ENCODE measurements at places on chromosomes 16 and 17.

GRCh38 chr16:27174007-27174406, 29.3 kb upstream of the KDM8 start:
- DNase-seq = no peak

DNA sequence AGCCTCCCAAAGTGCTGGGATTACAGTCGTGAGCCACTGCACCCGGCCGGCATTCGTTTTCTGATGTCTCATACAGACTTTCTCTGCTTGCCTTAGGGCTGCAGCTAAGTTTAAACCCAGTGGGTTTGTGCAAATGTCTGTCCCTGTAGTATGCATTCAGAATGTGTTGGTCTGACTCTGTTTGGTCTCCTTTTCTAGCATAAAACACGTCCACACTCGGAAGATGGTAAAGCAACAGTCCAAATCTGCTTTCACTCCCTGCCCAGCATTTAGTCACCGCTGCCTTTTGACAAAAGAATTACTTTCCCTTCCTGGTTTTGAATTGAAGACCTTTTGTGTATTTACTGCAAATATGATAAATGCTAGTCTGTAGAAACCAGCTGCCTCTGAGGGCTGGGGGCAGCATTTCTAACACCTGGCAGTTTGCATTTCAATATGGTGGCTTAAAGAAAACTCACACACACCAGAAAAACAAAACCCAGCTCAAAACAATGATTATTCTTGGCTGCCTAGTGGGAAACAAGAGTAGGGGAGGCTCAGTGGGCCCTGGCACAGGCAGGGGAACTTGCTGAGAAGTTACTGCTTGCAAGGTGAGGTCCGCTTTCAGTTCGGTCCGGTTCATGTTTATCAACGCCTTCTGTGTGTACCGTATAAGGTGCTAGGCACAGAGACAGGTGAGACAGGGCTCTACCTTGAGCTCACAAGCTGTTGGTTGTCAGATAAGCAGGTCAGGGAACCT, 56.9 kb downstream of the MSI2 start:
- DNase-seq = no peak

GRCh38 chr16:8768692-8769091, 28.7 kb downstream of the TMEM186 start:
- no peak for DNase-seq

- DNase-seq = no peak
Observed at GRCh38 chr17:80797741-80798594, 193.7 kb upstream of the CHMP6 start.

DNA sequence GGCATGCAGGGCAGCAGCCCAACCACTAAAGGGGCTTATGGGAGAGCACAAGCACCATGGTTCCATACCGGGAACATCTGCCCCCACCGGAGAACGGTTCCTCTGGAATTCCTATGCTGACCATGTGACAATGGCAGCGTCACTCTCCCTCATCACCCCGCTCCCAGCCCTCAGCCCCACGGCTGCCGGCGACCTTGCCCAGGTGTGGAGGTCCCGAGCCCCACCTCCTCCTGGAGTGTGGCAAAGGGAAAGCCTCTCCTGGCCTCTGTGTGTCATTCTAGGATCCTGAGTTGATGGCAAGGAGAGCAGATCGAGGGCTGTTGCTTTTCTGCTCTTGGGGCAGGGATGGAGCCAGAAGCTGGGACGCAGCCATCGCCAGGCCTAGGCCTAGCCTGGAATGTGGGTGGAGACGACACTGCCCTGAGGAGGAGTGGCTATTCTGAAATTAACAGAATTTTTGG, 17.8 kb upstream of the RNPS1 start:
- DNase-seq = no peak

- no peak for DNase-seq
Observed at GRCh38 chr17:61155590-61156237, 243.9 kb upstream of the TBX2 start.

- peak; percentile 57 for DNase-seq
Observed at GRCh38 chr17:64411999-64412771, 21.5 kb upstream of the PECAM1 start.

GRCh38 chr16:85781695-85782370, 17.5 kb downstream of the EMC8 start:
- no peak for DNase-seq

All from HL-60 (cell line).